ENCODE measurements at places on chromosomes 11 and 22. TPM values are rescaled to one million over a fixed set of nuclear protein-coding genes. Genes with fewer than 3 reads are reported as not detected.

The OR51E1 gene
- total RNA-seq: 0.32 TPM

The OR8D1 gene
- not detected for total RNA-seq

- DNase-seq: no peak
These were observed 21.8 kb upstream of the CD5 start for GRCh38 chr11:61080526-61080925.

The PGA5 gene
- total RNA-seq: 1.6 TPM

DNA sequence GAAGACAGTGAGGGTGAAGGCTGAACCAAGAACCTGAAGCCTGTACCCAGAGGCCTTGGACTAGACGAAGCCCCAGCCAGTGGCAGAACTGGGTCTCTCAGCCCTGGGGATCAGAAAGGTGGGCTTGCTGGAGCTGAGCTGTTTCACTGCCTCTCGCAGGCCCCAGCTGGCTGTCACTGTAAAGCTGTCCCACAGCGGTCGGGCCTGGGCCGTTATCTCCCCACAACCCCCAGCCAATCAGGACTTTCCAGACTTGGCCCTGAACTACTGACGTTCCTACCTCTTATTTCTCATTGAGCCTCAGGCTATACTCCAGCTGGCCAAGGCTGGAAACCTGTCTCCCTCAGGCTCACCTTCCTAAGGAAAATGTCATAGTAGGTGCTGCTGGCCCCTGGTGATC, 4.1 kb downstream of the PPP1CA start:
- no peak for DNase-seq

DNA sequence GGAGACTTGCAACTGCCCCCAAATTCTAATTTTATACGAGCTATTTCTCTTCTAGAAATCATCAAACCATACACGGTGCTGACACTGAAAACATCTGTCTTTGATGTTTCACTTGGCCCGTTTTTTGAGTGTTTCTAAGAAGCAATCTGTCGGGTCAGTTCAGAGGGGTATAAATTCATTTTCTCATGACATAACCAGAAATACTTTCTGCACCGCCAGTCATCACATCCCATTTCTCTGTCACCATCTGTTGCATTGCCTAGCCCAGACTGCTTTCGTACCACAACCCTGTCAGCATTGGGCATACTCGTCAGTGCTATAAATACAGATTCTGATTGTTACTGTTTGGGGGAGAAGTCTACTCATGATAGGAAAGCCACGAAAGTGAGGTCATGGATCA, 63.1 kb upstream of the CCDC90B start:
- DNase-seq: no peak

The DRICH1 gene
- 1.3 TPM for total RNA-seq

The TMPRSS6 gene
- total RNA-seq: 0.88 TPM

The ABTB2 gene
- total RNA-seq: 1.3 TPM

The CARD18 gene
- total RNA-seq: not detected

GRCh38 chr11:69883292-69884255, 64.4 kb upstream of the FGF3 start:
- no peak for DNase-seq

GRCh38 chr22:36335621-36336020, 52.1 kb downstream of the MYH9 start:
- no peak for DNase-seq

GRCh38 chr11:44559207-44559939, 6.1 kb upstream of the CD82 start:
- DNase-seq: no peak

- DNase-seq: no peak
These were observed 132.6 kb downstream of the WNT11 start for GRCh38 chr11:76073724-76074123.

DNA sequence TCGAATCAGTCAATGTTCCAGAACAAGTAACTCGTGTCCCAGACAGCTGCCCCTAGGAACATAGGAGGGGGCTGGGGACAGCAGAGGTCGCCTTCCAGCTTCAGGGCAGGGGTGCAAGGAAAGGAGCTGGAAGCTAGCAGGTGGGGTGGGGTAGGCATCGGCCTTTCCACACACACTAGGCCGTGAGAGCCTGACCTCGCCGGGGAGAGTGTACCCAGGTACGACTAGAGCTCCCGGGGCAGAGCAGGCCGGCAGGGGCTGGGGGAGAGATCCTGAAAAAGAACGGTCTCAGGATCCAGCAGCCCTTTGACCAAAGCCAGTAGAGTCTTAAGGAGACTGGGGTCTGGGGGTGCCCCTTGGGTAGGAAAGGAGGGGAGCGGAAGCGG, 1127.5 kb downstream of the BRD1 start:
- no peak for DNase-seq

DNA sequence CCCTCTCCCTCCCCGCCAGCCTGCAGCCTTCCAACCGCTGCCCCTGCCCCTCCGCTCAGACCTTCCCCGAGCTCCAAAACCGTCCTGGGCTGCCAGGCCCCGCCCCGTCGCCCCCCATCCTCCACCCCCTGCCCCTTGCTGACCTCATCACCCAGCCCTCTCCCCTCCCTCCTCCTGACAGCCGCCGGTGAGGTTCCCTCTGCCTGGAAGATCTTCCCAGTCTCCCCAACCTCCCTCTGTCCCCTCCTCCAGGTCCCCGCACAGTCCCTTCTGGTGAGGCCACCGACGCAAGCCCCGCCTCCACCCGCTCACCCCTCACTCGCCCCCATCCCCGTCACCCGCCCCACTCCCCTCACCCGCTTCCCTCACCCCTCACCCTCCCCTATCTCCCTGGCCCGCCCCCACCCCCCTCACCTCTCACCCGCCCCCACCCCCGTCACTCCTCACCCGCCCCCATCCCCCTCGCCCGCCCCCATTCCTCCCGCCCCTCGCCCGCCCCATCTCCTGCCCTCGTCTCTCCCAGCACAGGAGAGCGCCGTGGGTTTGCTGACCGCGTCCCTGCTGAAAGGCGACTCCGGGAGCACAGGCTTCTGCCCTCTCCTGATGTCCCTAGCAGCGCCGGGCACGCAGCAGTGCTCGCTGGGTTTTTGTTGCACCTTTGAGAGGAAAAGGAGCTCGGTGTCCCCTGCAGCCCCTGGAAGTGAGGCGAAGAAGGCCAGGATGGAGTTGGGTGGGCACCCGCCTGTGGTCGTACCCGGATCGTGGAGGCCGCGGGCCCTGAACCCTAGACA, 16.4 kb upstream of the UPK3A start:
- DNase-seq: no peak

The RPL27A gene
- total RNA-seq: 1,119 TPM

DNA sequence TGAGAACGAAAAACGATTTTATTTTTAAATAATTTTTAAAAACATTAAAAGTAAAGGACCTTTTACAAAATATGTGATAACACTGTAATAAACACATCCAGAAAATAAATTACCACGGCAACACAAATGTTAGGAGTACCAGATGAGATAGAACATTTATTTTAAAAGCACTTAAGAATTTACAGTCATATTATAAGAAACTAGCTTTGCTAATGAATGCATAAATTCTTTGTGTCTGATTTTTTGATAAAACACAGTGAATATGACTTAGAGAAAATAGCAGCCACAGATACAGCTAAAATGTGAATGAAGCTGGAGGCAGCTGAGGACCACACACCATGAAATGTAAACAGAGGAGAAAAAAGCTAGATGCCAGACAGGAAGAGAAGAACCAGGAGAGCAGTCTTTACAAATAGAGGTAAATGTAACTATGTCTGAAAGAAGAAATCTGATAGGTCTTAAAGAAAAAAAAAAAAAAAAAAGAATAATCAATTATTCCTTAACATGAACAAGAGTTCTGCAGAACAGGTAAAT, 14.6 kb downstream of the CCDC34 start:
- DNase-seq: no peak

The SHANK3 gene
- total RNA-seq: 4.8 TPM

DNA sequence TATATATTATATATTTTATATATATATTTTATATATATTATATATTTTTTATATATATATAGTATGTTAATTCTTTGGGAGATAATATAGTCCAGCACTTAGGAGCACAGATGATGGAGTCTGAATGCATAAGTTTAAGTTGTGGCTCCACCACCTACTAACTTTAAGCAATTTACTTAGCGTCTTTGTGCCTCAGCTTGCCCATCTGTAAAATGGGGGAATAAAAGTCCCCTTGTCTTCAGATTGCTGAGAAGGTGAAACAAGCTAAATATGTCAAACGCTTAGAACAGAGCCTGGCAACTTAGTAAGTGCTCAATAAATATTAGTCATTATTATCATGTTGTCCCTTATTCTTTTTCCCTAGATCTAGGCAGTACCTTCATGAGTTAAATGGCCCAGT, 27.5 kb downstream of the DSCAML1 start:
- DNase-seq: no peak

DNA sequence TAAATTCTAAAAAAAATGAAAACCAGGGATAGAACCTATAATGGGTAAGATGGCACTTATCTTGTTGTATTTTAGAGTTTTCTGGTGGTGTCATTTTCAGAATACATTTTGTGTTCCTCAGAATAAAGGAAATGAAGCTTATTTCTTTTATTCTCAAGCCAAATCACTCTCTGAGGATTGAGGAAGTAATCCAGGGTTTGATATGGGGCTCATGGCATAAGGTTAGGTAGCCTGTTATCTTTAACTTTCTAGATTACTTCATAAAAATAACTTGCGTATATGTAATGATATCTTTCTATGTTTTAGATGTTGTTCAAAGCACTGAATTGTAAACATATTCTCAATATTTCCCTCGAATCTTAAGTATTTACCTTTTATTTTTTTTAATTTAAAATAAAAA, 33.5 kb downstream of the PDE3B start:
- DNase-seq: no peak

DNA sequence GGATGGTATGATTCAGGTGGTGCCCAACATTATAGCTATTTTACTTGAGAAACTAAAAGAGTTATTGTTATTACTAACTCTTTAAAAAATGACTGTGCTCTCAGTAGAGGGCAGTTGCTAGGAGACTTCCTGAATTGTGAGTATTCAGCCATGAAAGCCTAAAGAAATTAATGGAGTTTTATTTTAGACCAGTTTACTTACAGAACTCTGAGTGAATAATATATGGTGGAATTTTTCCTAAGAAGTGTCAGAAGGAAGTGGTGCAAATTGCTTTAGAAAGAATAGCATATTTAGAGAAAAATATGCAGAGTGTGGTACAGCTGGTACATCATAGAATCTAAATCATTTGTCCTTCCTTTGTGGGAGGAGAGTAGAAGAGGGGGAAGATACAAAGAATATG, 689.9 kb upstream of the CCDC90B start:
- no peak for DNase-seq

The MRPL49 gene
- 66.2 TPM for total RNA-seq

The NOX4 gene
- 19.7 TPM for total RNA-seq

DNA sequence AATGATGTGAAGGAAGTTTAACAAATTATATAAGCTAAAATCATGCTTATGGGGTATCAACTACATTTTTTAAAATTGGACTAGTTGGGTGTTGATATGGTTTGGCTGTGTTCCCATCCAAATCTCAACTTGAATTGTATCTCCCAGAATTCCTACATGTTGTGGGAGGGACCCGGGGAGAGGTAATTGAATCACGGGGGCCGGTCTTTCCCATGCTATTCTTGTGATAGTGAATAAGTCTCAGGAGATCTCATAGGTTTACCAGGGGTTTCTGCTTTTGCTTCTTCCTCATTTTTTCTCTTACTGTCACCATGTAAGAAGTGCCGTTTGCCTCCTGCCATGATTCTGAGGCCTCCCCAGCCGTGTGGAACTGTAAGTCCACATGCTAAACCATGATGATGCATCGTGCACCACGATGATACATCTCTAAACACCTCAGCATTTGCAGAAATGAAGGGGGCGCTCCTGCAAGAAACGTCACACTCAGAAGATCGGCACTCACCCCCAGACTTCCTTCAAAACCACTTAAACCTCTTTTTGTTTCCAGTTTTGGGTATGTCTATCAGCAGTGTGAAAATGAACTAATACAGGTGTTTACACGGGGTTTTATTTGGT, 340.0 kb downstream of the SHANK2 start:
- DNase-seq: no peak

Measured in breast epithelium (tissue), 4 donors.